Fibroblast of skin of right quadriceps (primary cell): ENCODE measurements at places on chromosomes 2 and 18.

- DNase-seq, result peak; percentile 72
These were observed 2.7 kb upstream of the TGIF1 start for GRCh38 chr18:3447068-3447894.

DNA sequence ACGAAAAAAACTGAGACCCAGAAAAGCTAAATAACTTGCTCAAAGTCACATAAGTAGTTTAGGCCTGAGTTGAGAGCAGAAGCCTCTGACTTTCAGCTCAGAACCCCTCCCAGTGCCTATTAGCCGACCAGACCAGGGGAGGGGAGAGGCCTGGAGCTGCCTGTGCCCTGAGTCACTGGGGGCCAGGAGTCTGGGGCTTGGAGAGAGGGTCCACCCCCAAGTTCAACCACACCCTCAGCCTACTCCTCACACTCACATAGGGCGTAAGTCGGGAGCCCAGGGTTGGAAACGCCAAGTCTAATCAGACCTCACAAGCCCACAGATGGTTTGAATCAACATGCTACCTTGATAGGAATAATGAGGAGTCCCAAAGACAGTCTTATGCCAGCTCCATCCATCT lies 12.6 kb upstream of the PKDCC start:
- DNase-seq, result peak; percentile 66

DNA sequence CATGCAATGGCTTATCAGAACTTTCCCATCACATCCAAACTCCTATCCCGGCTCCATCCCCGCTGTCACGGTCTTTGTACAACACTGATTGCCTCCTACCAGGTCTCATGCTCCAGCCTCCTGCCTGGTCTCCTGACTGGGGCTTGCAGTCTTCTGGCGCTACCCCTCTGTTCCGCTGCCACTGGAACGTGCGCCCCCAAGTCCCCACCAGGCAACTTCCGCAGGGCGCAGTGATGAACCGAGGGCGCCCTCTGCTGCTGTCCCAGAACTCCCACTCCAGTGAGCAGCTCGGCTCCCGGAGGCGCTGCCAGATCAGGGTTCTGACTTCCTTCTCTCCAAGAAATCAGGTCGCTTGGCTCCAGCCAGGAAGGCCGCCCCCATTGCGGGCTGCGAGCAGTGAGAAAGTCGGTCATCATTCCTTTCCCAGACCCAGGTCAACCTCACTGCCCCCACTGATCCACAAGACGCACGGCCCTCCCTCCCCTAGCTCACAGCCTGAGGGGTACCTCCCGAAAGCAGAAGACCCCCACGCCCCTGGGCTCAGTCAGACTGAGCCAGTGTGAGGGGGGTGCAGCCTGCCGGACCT lies 43.9 kb upstream of the RAB11FIP5 start:
- peak; percentile 67 for DNase-seq

GRCh38 chr18:647304-647703 lies 10.1 kb upstream of the TYMS start:
- no peak for DNase-seq

DNA sequence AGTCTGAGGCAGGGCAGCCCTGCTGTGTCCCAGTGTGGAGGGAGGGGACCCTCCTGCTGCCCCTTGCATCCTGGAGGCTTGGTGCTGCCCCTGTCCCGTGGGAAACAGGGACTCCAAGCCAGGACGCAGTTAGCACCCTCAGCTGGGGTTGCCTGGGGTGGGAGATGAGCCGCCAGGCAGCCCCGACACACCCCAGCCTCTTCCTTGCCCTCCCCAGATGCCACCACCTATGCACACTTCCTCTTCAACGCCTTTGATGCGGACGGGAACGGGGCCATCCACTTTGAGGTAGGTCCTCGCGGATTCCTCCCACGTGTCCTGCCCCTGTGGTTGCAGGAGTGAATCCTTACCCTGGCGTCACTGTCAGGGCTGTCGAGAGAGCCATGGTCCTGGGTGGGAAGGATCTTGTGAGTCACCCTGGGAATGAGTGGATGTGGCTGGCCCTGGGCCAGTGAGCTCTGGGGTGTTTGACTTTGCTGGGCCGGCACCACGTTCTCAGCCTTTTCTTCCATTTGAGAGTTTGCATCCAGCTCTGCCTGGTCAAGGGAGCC lies 27.5 kb upstream of the FAHD2A start:
- peak; percentile 11 for DNase-seq

DNA sequence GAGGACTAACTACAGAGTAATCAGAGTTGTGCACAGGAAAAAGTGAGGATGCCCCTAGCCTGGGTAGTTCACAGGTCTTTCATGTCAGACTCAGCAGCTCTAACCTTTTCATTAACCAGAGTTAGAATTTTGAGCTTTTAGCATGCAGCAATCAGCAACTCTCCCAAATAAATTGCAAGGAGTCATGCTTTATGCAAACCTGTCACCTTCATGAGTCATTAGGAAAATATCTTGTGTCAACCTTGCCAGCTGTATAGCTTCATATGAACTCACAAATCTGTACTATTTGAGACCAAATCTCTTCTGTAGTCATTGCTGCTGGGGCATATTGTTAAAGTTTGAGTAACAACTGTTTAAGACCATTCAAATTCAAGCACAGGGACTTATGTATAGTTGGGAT lies 382.3 kb upstream of the NT5C1B start:
- peak; percentile 29 for DNase-seq

DNA sequence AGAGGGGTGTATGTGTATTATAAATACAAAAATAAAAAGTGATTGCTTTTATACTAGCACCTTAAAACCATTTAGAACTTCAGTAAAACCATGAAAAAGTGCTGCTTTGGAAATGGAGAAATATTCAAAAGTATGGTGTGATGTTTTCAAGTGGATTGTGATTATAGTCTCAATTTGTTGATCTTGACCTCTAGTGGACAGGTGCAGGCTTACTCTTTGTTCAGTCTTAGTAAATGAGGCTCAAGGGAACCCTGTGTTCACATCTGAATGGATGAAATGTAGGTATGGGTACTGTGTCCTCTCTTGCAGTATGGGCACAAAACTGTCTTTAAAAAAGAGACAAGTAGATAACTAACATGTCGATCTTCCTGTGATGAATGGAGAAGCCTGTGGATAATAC lies 145.8 kb downstream of the MCFD2 start:
- DNase-seq, result no peak

DNA sequence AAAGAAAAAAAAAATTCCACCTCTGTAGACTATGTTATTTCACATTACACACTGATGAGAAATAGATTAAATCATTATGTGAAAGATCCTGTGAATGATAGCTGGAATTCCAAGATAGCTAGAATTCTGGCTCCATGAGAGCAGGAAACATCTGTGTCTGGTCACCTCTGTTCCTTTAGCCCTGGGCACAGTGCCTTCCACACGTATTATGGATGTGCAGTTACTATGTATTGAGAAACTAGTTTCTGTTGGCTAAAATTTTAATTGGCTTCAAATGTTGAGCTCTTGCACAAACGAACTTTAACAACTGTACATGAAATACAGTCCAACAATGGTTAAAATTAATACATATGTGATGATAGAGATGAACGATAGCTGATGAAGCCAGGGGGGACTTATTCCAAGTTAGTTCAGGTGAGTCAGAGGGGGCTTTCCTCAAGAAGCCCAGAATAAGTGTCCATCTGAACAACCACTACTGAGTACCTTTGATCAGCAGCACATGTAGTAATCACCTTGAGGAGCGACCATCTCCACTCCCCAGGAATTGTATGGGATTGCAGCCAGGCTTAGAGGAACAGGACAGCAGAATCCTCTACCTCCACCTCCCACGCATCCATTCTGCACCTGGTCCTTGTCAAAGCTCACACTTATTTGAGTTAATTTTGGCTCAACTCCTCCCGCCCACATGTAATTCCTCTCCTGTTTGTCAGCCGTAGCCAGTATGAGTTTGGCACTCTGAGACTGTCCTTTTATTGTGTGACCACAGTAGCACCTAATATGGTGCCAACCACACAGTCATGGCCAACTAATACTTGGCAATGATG lies 68.6 kb downstream of the NABP1 start:
- DNase-seq, result peak; percentile 70

DNA sequence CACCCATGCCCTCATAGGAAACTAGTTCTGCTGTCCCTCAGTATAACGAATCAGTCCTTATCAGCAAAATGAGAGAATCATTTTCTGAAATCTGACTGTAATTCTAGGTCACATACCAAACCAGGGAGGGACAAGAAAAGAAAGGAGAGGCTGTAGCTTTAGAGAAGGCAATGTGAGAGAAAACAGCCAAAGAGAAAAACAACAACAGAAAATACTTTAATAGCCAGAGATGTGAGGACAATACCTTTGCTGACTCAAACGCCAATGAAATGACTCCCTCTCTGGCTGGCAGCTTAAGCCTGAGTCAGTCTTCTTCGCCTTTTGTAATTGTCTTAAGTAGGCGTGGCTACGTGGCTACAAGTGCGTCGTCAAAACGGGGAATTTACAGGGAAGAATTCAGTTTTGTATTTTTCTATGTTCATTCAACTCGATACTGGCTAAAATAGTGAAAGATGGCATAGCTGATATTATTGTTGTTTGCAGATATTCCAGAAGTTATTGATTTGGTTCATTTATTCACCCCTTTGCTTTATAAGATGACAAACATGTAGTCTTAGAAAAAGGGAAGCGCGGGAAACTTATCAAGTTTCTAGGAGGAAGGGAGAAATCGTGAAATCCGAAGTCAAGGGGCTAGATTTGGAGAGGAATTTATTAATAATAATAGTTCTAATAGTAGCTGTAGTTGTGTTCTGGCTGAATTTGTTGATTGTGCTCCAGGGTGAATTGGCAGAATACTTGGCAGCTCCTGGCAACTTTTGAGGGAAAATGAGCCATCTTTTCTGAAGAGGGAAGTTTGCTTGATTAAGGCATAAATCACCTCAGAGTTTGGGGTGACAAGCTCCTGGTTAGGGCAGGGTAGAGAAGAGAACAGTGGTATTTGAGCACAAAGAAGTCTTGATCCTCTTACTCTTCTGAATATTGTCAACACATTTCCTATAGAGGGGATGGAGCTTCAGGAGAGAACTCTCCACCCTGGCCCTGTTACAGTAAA lies at the start of gene IL1A:
Gene IL1A (minus strand): TSS at position 295 of the 991 bp plus-strand sequence. CDS start 723 bp downstream, outside the sequence.
- peak; percentile 42 for DNase-seq
